ENCODE measurements at places on chromosomes 11 and 22.

DNA sequence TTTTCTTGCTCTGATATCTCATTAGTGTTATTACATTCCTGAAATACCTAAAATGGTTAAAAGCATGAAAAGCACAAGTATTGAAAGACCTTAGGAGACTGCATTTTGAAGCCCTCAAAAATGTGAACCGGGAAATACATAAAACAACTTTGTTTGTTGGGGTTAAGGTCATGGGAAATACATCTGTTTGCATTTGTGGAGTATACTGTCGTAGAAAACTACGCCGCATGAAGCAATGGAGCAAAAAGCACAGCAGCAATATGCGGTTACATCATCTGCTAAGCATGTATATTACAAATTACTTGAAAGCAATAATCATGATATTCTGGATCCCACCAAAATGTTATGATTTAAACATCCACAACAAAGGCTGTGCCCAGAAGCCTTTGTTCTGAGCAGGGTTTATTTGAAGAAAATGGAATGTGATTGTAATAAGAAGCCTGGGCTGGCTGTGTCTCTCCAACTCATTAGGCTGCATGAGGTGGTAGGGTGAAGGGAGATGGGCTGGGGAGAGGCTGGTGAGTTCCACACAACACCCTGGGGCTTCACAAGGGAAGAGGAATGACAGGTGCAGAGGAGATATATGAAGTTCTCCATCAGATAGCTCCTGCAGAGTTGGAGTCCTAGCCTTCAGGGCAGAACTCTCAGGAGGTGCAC lies 64.7 kb upstream of the LIN7C start:
- DNase-seq, result no peak

DNA sequence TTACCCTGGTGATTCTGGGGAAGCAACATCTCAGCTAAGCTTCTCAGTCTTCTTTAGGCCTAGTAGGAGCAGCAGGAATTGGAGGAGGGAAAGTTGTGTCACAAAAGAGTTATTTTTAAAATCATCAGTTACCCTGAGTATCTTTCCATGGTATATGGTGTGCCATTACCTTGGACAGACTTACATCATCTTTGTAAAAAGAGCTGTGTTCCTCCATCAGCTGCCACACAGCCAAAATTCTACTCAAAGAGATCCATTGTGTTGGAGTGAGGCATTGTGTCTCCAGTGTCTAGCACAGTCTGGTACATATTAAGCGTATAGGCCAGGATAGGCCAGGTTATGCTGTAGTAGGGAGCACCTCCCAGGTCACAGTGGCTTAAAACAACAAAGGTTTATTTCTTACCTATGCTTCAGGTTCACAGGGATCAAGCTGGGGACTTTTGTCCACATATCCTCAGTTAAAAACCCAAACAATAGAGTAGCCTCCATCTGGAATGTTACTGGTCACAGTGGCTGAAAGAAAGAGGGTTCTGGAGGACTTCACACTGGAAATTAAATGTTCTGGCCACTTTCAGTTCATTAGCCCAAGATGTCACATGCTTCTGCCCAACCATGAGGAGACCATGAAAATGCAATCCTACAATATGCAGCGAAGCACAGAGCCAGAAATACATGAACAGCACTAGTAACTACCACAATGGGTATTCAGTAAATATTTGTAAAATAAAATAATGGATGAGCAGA lies 9.9 kb upstream of the TMPRSS5 start:
- DNase-seq, result no peak

GRCh38 chr11:93540896-93541553 lies 2.2 kb downstream of the SMCO4 start:
- no peak for DNase-seq

DNA sequence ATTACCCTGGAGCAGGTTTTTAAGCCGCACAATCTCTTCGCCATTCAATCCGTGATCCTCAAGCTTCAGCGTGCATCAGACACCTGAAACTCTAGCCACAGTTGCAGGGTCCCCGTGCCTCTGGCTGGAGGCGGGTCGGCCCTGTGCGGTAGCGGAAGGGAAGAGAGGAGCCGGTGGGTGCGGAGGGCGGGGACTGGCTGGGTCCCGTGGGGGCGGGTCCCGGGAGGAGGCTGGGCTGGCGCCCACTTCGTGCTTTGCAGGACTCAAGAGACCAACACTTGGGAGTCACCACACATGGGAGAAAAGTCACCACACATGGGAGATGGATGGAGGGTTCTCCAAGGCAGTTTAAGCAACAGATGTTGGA lies 772 bp downstream of the C22orf15 start:
- DNase-seq, result no peak

DNA sequence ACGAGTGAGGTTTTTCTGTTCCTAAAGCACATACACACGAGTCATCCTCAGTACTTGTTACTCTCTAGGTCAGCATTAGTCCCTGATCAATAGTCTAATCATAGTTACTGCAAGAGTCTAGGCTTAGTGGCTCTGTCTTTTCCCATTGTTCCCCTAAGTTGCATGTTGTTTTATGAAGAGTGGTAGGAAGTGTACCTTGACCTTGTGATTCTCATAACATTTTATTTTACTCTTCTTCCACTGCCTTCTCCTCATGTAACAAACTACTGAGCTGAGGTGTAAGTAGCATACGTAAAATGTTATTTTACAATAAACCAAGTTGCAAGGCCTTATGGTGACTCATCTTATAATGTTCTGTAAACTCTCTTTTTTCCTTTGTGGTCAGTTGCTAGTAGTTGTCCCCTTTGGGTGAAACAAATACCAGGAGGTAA lies 15.0 kb downstream of the METTL15 start:
- DNase-seq, result no peak

DNA sequence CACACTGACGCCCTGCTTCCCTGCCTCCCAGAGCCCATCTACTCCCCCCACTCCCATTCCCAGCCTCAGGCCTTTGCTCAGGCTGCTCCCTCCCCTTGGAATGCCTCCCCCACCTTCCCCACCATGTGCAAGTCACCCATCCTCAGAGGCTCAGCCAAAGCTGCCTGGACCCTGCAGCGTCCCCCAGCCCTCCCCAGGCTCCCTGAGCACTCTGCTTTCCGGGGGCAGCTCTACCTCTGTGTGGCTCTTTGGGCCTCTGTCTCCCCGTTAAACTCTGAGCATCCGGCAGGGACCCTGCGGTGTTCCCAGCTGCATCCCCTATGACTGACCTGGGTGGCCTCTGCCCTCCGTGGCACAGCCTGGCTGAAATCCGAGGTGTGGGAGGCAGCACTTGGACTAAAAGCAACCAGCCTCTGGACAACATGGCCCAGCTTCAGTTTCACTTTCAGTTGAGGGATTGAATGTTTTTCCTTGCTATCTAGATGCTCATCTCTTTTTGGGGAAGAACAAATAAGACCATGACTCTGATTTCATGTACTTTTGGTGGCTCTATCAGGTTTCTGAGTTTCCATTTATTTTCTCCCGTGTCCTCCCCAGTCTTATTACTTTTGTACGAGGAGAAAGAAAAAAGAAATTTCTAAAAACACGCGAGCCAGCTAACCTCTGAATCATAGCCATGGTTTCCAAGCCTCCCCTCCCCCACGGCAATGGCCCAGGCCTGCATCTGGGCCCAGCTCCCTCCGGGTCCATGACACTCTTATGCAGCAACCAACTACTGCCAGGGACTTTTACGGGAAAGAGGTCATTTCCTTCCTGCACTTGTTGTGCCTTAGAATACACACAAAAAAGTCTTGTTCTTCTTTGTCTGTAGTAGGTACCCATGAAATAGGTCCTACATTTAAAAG lies 3.8 kb downstream of the APOL3 start:
- no peak for DNase-seq

GRCh38 chr11:72924568-72925190 lies 110.5 kb downstream of the ATG16L2 start:
- DNase-seq, result no peak

DNA sequence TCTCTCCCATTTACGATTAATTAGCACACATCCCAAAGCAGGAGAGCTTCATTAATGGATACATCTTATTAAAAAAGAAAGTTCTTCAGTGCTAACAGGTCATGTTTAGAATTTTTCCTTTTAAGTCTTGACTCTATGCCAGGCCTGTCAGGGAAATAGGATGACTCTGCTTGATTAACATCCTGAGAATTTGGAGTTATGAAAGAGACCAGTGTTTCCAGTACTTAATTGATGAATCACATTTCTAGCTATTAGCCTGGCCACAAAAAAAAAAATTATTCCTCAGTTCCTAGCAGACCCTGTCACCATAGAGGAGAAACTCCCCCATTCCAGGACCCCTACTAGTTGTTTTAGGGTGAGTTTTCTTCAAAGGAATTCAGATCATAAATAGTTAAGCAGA lies 23.6 kb upstream of the ME3 start:
- DNase-seq, result no peak

GRCh38 chr22:36351921-36352802 lies 35.6 kb downstream of the MYH9 start:
- no peak for DNase-seq

- DNase-seq, result no peak
These were observed 95.2 kb downstream of the MRTFA start for GRCh38 chr22:40541300-40541699.

GRCh38 chr22:40791241-40791640 lies 27.9 kb downstream of the SLC25A17 start:
- no peak for DNase-seq

GRCh38 chr11:104152941-104153505 lies 10.9 kb downstream of the PDGFD start:
- no peak for DNase-seq

GRCh38 chr22:48478529-48479265 lies 1349.0 kb downstream of the BRD1 start:
- DNase-seq, result no peak

DNA sequence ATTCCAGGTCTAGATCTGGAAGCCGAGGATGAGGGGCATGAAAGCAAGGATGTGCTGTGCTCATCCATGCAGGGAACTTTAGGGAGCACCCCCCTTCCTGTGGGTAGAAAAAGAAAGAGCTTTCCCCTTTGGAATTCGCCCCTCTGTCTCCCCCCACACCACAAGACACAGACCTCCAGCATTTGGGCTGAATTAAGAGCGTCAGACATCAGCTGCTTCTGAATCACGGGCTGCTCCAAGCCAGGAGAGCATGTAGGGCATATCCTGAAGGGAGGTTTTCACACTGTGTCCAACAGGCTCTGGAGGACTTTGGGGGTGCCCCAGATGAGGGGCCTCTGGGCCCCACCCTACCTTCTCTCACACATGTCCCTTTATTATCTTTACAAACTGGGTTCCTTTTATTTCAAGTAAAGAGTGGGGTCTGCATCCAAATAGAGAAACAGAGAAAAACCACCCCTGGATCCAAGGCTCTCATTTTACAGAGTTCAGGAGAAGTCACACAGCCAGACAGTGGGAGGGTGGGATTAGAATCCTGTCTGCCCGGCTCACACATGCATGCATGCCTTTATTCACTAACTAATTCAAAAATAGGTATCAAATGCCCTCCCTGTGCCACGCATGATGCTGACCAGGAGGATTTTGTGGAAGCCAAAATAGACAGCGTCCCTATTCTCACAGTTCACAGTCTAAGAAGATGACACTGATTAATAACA lies 52.8 kb downstream of the LRRC32 start:
- no peak for DNase-seq

All from NCI-H2081 treated with DMSO at 0.1 percent for 48 hours (cell line).